ENCODE measurements at places on chromosomes 6 and 20.

DNA sequence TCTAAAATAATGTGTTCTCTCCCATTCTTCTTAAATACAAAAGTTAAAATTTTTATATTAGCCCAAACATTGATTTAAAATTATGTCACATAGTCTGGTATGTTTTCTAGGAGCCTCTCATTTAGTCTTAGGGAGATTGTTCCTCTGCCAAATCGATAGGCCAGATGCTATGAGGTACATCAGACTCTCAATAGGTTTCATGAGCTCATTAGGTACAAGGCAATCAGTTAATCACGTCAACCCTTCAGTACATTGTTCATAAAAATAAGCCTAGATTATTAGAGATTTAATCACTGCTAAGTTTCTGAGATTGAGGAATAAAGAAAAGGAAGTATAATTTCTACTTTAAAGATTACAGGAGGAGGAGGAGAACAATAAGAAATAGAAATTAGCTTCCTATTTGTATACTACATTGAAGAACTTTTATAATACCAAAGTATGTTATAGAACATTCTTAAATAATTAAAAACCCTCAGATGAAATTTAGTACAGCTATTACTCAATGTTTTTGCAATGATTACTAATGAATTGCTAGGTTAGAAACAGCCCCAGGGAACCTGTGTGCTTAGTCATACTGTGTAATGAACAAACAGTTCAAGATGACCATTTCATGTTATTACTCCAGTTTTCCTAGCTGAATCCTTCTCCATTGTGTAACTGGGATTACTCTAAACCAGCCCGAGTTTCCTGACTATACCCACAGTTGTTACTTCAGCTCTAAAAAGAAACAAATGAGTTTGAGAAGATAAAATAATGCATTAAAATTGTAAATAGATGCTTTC lies 117.0 kb downstream of the BMP5 start:
- no peak for DNase-seq

DNA sequence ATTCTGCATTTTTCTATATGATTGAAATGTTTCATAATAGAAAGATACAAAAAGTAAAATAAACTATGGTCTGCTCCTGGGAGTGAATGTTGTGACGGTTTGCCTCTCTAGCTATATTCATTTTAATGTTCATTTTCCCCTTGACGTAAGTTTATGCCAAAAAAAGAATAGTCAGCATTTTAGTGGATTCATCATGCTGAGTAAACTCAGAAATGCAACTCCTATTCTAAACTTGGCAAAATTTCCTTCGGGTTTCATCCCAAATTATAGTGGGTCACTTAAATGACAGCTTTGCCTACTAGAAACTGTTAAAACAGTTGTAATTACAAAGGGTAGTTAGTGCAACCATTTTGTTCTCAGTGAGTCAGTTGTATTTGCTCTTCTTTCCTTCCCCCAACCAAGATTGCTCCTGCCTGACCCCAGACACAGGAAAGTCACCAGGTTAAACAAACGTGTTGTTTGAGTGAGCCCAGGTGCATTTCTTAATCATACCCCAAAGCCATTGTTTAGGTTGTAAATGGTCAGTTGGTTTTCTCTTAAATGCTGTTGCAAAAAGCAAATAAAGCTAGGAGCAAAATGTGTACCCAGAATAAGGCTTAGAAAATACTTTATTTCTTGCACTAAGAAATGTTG lies 482.3 kb upstream of the SOX4 start:
- no peak for DNase-seq

DNA sequence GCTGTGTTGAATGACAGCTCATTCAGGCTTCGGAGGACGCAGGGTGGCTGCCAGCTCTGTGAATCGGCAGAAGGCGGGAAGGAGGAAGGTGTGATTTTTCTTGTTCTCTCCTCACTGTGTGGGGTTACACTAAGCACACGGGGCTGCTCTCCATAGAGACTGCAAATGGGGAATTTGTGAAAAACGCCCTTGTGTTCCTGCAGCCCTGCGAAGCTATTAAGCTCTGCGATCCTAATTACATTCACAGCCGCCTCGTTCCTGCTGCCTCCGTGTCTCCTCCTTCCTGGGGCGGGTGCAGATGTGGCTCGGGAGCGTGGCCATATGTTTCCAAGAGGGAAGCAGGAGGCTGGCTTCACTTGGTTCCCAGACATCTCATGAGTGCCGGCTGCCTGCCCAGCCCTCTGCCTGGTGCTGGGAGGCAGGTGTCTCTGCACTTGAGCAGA lies 124.0 kb downstream of the TOX2 start:
- peak; percentile 43 for DNase-seq

- no peak for DNase-seq
These were observed 139.3 kb upstream of the COL21A1 start for GRCh38 chr6:56386717-56387116.

- DNase-seq: no peak
These were observed 39.5 kb downstream of the CRISP1 start for GRCh38 chr6:49826743-49827406.

DNA sequence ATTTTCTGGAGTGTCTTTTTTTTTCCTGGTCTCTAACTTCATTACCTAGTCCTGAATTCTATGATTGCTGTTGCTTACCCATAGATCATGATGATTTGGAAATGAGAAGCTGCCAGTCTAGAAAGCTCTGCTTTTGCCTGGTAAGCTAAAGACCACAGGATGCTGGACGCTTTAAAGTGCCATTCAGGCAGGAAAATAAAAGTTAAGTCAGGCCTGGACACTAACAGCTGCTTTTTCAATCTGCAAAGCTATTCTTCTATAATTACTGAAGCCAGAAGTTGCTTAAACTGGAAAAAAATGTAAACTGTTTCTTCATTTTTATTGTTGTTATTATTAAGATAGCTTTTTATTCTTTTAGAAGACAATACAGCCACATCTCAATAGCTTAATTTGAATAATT lies 129.8 kb upstream of the SPACA1 start:
- DNase-seq: no peak

DNA sequence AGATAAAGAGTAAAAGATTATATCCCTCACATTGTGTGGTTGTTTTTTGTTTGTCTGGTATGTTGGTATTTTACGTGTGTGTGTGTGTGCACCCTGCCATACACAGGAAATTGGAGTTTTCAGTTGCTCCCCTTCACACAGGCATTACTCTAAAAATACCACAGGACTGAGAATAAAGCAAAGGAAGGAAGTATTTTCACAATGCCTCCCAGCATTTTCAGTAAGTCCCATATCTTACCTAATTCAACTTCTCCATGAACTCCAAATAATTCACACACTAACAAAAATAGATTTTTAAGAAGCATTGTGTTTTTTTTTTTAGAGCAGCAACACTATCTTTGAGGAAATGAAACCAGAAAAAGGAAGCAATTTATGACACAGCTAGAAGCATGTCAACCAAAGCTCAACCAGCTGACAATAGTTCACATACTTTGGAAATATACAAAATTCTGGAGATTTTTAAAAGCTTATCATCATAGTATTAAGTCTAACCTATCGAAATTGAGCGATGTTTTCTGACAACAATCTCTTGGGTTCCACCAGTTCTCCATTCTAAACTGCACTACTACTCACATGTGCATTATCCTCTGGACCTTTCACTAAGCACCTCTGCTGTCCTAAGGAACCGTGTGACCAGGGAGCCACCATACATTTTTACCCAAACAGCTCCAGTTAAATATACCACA lies 2.1 kb downstream of the UBE2J1 start:
- no peak for DNase-seq

DNA sequence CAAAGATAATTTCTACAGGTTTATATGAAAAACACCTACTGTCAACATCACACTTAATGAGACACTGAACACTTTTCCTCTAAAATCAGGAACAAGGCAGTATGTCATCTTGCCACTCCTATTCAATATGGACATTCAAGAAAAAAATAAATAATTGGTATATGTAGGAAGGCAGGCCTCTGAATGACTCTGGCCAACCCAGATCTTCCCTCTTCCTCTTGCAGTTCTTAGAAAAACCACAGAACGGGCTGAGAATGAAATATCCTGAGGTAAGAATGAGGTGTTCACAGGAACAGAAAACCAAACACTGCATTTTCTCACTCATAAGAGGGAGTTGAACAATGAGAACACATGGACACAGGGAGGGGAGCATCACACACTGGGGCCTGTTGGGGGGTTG lies 1207.2 kb upstream of the CITED2 start:
- DNase-seq: no peak

DNA sequence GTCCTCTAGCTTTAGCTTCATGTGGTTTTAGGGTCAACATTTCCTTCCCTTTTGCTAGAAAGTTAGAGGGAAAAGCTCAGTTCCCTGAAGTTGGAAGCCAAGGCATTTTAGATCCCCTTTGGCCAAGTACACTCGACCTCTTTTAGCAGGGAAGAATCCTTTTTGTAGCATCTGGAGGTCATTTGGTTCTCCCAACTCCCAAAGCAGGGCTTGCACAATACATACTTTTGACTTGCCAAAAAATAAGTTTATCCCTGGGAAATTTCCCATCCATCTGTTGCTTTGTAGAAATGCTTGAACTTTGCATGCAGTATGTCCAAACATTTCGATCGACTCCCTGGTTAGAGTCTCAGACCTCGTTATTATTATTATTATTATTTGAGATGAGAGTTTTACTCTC lies 4.6 kb upstream of the EDEM2 start:
- DNase-seq: no peak

DNA sequence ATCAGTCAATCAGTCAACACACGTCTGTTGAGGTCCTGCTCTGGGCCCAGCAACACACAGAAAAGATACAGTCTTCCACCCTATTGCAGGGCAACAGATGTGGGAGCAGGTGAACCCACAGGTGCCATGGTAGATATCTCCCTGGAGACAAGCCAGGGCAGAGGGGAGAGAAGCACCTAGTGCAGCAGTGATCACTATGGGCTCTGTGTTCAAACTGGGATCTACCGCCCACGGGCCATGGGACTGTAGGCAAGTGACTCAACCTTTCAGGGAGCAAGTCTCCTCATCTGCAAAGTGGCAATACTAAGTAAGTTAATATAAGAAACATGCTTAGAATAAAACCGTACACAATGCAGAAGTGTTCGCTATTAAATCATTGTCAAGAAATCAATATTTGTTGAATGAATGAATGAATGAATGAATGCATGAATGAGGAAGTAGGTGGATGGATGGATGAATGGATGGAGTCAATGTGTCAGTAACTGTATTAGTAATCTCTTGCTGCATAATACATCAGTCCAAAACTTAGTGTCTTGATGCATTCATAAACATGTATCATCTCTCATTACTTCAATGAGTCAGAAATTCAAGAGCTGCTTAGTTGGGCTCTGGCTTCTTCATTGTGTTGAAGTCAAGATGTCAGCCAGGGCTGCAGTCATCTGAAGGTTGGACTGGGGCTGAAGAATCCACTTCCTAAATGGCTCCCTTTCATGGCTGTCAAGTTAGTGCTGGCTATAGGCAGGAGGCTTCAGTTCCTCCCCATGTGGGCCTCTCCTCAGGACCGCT lies 31.9 kb upstream of the NFATC2 start:
- no peak for DNase-seq

- DNase-seq: no peak
These were observed 152.9 kb downstream of the JARID2 start for GRCh38 chr6:15398633-15399275.

GRCh38 chr6:9710574-9710973 lies 704.3 kb downstream of the TFAP2A start:
- DNase-seq: no peak

DNA sequence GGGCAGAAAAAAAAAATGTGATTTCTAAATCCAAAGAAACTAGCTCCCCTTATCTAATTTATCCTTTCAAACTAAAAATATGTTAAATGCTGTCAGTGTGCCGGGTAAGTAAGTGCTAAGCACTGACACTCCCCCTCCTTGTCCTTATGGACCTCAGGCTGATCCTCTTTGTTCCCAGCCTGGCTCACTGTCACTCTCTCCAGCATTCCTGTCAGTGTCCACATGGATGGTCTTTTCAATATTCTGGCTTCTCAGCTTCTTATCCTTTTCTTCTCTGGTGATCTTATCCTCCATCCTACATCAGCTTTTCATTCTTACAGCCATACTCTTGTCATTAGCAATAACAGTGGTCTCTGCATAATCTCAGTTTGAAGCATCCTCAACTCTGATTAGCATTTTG lies 55.0 kb downstream of the BCKDHB start:
- DNase-seq: peak; percentile 48

DNA sequence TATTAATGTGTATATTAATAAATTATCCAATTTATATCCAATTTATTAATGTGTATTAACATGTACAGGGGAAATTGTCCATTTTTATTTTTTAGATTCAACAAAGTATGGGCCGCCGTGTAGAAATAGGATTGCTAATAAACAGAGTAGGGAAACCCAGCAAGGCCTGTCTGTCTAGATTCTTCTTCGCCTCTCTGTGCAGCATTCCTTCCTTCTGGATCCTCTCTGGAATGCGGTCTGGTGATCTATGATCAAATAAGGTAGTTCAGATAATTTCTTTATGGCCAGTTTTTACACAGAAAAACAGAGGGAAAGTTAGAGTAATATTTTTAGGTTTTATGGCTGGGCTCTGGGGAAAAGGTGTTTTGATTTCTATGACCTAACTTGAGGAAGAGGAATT lies 19.9 kb upstream of the HFE start:
- DNase-seq: no peak

GRCh38 chr6:127119102-127120022 lies 891 bp downstream of the RSPO3 start:
- DNase-seq: peak; percentile 65

GRCh38 chr20:5703681-5704101 lies 46.5 kb upstream of the SHLD1 start:
- no peak for DNase-seq

DNA sequence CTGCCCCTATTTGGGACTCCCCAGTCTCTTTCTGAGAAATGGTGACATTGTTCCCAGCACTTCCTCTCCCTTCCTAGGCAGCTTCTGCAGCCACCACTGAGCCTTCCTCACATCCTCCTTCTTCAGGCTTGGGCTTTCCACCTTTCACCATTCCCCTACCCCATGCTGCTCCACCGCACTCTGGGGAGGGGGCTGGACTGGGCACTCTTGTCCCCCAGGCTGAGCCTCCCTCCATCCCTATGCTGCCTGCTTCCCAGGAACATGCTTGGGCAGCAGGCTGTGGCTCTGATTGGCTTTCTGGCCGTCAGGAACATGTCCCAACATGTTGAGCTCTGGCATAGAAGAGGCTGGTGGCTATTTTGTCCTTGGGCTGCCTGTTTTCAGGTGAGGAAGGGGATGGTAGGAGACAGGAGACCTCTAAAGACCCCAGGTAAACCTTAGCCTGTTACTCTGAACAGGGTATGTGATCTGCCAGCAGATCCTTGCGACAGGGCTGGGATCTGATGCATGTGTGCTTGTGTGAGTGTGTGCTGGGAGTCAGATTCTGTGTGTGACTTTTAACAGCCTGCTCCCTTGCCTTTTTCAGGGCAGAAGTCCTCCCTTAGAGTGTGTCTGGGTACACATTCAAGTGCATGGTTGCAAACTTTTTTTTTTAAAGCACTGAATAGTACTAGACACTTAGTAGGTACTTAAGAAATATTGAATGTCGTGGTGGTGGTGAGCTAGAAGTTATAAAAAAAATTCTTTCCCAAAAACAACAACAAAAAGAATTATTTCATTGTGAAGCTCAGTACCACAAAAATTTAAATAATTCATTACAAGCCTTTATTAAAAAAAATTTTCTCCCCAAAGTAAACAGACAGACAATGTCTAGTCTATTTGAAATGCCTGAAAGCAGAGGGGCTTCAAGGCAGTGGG lies 2.1 kb upstream of the CDKN1A start:
- no peak for DNase-seq

- DNase-seq: no peak
These were observed 9.7 kb downstream of the RPS21 start for GRCh38 chr20:62396367-62397239.

Measured in ecto neural progenitor cell (in vitro differentiated cells).